ENCODE measurements at places on chromosomes 7 and 10.

DNA sequence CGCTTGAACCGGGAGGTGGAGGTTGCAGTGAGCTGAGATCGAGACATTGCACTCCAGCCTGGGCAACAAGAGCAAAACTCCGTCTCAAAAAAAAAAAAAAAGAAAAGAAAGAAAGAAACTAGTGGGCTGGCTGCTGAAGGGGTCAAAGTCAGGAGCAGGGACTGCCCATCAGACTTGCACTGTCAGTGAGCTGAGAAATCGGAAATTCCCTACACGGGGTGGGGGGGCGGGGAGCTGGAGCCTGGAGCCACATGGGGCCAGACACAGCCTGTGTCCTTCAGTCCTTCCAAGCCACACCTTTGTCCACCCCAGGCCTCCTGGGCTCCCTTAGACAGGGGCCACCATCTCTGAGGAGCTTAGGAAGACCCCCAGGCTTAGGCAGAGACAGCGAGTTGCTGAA lies 34.5 kb downstream of the SRRM3 start:
- DNase-seq: no peak

- peak; percentile 42 for DNase-seq
Observed at GRCh38 chr7:45028138-45028919, 28.3 kb downstream of the CCM2 start.

GRCh38 chr7:82669141-82669540 lies 225.6 kb upstream of the CACNA2D1 start:
- DNase-seq: no peak

DNA sequence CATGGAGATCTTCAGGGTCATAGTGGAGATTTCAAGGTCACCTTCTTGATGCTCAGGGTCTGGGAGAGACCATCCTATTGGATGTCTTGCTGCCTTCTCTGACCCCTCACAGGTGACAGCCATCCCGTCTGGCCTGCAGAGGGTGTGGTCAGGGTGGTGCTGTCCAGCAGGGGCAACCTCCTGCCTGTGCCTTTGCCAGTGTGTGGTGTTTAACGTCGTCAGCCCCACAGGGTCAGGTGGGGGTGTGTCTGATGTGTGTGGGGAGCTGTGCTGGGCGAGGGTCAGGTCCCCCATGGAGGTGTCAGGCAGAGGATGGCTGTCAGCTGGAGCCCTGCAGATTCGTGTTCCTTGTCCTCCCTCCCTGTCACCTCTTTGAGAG lies 16.5 kb downstream of the ADCY1 start:
- DNase-seq: no peak

GRCh38 chr7:105760551-105761447 lies 115.6 kb downstream of the ATXN7L1 start:
- DNase-seq: peak; percentile 62

DNA sequence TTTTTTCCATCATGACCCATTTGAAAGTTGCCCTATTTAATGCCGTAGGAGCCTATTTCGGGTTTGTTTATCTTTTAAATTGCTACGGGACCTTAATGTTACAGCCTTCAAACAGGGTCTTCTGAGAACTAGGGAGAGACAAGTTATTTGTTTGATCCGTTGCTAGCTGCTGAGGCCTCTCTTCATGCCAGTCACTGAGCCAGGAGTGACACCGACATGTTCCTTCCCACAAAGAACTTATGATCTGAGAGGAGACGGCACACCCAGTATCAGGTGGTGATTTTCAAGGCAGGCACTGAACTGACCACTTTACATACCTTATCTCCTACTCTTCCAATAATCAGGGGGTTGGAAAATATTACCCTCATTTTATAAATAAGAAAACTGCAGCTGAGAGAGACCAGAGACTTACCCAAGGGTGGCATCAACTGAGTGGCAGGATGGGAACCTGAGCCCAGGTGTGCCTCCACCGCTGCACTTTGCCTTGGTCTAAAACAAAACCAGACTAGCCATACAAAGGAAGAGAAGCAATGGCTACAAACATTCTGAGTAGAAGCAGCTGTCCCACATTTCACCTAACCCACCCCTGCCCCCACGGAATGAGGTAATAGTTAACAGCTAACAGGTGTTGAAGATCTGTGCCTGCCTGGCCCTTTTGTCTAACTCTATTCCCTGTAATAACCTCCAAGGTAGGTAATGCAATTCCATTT lies 40.5 kb downstream of the PPP1R3C start:
- no peak for DNase-seq

- DNase-seq: no peak
Observed at GRCh38 chr7:8739837-8740236, 306.4 kb downstream of the NXPH1 start.

DNA sequence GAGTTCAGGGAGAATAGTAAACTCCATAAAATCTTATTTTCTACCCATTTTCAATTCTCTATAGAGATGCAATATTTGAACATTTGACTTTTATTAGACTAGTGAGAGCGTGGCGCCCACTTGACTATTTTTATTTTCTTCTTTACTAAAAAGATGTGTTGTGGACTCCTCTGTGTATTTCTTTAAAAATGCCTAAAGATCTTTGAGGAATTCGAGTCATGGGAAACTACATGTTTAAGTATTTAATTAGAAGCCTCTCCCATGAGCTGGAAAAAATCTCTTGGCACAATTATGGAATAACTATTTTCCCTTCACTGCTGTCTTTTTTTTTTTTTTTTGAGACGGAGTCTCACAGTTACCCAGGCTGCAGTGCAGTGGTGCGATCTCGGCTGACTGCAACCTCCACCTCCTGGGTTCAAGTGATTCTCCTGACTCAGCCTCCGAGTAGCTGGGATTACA lies 124.2 kb downstream of the ARHGAP12 start:
- DNase-seq: no peak

- DNase-seq: no peak
Observed at GRCh38 chr7:68213838-68214237, 1217.2 kb downstream of the TYW1 start.

- DNase-seq: no peak
Observed at GRCh38 chr10:78785066-78785465, 283.7 kb upstream of the ZMIZ1 start.

DNA sequence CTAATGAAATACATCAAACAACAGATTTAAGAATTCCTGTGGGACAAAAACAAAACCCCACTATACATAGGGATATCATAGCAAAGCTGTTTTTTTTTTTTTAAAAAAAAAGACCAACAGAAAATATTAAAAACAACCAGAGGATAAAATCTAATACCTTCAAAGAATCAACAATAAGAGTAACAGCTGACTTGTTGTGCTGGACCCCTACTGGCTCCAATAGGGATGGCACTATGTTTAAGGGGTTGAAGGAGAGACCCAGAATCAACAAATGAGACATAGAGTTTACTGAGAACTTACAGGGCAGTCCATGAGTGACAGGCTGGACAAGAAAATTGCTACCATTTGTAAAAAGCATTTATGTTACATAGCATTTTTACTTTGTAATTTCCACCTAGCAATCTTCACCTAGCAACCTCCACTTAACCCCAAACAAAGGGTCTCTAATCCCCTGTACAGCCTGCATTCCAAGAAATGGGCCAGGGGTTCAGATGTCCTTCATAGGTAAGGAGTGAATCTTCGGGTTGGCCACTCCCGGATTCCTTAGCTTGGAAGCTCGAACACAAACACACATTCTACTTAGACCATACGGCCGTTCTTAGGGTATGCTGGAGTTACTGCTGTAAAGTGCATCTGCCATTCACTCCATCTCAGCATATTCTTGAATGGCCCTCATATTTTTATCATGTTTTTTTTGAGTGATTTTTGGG lies 25.8 kb downstream of the ASZ1 start:
- no peak for DNase-seq

GRCh38 chr10:65430979-65431378 lies 1494.9 kb upstream of the LRRTM3 start:
- DNase-seq: no peak

- DNase-seq: no peak
Observed at GRCh38 chr7:70097645-70098044, 499.4 kb downstream of the AUTS2 start.

GRCh38 chr10:63409465-63410027 lies 56.2 kb downstream of the JMJD1C start:
- no peak for DNase-seq

DNA sequence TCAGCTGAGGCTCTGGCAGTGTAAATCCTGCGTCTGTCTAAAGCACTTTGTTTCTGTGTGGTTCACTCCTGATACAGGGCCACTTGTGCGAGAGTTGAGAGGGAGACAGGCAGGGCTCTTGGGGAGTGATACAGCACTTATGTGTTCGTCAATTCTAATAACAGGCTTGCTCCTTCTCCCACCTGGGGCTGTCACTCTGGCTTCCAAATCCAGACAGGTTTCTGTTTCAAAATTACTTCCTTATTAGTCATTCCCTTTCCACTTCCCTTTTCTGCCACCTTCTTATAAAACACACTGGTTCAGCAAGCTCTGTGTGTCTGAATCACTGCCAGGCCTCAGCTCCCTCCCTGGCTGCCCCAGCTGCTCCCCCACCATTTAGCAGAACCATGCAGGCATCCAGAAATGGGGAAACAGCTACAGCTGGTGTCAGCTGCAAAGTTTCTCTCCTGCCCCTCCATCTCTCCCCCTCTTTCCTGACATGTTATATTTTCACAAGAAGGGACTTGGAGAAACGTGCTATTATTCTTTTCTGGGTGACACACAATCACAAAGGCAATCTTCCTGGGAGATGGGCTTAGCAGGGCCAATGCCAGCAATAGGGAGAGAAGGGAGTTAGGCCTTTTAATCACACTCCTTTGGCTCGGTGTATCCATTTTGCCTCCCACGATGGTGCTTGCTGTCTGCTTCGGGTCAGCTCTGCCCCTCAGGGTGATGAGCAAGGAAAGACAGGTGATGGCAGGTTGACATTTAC lies 58.4 kb upstream of the ZNRF2 start:
- peak; percentile 7 for DNase-seq

DNA sequence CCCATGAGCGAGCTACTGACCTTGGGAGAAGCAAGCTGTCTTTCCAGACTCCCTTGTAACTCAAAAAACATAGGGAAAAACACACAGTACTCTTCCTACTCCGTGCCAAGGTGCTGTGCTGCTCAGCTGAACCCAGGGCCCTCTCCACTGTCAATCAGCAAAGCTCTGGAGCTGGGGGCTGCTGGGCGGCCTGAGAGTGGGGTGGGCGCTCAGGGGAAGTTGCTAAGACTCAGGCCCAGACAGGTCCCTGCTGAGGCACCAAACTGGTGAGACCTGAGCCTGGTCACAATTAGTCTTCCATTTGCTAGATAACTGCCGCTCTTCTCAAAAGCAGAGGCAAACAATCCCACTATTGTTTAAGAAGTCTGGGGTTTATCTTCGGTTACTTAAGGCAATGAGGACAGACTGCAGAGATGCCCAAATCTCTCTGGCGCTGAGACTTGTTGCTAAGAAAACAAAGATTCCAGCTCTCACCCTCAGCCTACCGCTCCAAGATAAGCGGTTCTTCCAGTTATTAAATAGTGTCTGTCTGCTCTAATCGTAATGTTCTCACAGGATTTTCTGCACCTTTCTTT lies 22.0 kb downstream of the STEAP1B start:
- no peak for DNase-seq

DNA sequence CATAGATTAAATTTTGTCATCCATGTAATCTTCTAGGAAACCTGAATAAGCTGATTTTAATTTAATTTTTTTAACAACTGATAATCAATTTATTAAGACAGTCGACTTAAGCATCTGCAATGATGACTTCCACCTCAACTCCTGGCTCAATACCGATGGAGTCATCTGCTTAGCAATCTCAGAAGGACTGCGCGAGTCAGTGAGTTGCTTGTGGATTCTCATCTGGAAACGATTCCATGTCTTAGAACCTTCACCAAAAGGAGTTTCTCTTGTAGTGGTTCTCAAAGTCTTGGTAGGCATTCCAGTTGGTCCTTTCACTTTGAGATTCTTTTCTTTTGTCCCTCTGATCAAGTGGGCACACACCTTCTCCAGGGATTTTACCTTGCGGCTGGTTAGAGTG lies 85.5 kb downstream of the XRCC2 start:
- DNase-seq: no peak

GRCh38 chr10:78616125-78616695 lies 452.6 kb upstream of the ZMIZ1 start:
- no peak for DNase-seq

GRCh38 chr7:46853451-46853850 lies 728.5 kb downstream of the TNS3 start:
- no peak for DNase-seq

DNA sequence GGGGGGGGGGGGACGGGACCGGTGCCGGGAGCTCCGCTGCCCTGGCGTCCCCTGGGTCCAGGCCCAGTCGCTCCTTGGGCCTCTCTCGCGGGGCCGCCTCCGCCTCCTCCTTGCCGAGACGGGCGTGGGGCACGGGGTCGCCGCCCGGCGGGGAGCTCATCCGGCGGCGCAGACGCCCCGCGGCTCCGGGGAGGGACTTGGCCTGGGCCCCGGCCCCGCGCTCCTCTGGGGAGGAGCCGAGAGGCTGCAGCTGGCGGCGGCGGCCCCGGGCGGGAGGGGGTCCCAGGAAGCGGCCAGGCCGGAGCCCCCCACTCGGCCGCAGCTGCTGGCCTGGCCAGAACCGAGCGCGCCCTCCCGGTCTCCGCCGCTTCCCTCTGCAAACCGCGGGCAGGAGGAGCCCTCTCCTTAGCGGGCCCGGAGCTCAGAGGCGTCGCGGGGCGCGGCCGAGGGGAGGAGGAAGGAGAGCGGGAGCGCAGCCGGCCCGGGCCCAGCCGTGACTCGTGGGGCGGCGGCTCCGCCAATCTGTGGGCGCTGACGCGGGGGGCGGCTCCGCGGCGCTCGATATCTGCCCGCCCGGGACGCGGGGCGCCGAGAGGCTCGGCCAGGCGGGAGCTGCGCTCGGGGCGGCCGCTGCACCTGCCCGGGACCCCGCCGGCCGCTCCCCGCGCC lies at the start of gene FAM20C:
Gene FAM20C (plus strand): TSS at position 591 of the 669 bp plus-strand sequence. CDS start 629 bp downstream, outside the sequence.
- peak; percentile 41 for DNase-seq

- DNase-seq: no peak
Observed at GRCh38 chr10:79246606-79247275, 100.5 kb upstream of the PPIF start.

GRCh38 chr10:112953174-112954159 lies 3.4 kb downstream of the TCF7L2 start:
- no peak for DNase-seq

DNA sequence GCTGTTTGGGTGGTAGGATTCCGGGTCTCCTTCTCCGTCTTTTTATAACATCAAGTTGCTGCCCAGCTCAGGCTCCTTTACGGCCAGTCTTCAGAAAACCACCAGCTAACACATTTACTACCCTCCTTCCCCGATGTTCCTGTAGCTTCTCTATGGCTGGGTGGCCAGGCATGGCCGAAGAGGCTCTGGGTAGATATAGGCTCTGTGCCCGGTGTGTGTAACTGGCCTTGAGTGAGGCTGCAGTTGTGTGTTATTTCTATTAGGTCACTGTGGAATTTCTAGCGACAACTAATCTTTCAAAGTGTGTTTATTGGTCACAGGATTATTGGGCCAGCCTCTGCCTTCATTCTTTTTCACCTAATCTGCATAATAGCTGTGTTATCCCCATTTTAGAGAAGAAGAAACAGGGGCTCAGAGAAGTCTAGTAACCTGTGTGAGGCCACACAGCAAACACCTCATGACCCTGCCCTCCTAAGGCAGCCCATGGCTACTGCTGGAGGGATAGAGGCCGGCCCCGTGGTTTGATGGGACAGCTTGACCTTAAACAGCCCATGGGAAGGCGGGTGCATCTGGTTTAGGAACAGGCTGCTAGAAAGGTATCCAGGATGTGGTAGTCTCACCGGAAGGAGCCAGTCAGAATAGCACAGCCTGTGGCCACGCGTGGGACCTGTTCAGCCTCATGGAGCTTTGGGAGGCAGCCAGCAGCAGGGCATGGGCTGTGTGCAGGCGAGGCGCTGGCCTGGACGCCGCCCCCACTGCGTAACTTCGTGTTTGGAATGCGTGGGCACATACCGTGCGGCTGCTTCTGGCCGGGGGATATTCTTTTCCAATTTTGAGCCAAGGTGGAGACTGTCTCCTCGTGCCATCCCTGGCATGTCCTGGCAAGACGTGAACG lies 29.7 kb downstream of the HTRA1 start:
- peak; percentile 68 for DNase-seq

All from activated CD8-positive, alpha-beta T cell treated with anti-CD3 and anti-CD28 coated beads for 36 hours (primary cell).